Right renal pelvis (tissue), 4 donors: ENCODE measurements at places on chromosomes 13 and 19. TPM values are rescaled to one million over a fixed set of nuclear protein-coding genes. Genes with fewer than 3 reads are reported as not detected.

Gene MYO1F
- 4.9 TPM for polyA plus RNA-seq

DNA sequence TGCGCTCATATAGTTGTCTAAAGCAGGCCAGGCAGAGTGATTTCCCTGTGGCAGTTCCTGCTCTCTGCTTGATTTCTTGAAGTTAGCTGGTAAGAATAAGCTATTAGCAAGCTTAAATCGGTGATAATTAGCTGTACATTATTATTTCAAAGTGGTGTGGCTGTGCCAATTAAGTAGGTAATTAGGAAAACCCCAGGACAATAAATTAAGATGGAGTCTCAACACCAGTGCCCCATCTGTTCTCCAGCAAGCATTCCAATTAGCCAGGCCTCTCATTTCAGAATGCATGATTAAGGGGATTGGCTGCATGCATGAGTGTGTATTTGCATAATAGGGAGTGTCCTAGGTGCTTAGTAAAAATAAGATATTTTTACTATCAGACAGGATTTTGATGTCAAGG, 342.3 kb downstream of the GPC5 start:
- no peak for DNase-seq

DNA sequence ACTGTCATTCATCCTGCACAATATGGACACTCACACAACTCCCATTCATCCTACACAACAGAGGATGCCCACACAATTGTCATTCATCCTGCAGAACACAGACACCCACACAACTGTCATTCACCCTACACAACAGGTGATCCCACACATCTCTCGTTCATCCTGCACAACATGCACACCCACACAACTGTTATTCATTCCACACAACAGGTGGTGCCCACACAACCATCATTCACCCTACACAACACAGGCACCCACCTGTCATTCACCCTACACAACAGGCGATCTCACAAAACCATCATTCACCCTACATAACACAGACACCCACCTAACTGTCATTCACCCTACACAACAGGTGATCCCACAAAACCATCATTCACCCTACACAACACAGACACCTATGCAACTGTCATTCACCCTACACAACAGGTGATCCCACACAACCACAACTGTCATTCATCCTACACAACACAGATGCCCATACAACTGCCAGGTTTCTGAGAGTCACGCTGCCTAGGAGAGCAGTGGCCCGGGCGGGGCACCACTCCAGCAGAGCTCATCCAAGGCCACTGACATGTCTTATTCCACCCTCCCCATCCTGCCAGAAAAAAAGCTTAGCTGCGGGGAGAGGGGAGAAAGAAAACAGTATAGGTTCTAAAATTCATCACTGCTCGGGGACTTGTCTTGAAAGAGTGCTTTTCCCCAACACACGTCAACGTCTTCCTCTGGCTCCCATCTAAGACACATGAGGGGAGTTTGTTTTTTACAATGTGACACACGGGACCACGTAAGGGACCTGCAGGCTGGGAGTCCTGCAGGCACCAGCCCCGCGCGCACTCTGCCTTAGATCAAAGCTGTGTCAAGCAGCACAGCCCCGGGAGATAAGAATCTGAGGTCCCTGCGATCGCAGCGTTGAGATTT, 44.0 kb downstream of the KLF2 start:
- no peak for DNase-seq

GRCh38 chr19:3479834-3480215, 500 bp downstream of the SMIM24 start:
- no peak for DNase-seq

- DNase-seq: no peak
Measured at GRCh38 chr13:50359779-50360178, 344.5 kb downstream of the KCNRG start.

DNA sequence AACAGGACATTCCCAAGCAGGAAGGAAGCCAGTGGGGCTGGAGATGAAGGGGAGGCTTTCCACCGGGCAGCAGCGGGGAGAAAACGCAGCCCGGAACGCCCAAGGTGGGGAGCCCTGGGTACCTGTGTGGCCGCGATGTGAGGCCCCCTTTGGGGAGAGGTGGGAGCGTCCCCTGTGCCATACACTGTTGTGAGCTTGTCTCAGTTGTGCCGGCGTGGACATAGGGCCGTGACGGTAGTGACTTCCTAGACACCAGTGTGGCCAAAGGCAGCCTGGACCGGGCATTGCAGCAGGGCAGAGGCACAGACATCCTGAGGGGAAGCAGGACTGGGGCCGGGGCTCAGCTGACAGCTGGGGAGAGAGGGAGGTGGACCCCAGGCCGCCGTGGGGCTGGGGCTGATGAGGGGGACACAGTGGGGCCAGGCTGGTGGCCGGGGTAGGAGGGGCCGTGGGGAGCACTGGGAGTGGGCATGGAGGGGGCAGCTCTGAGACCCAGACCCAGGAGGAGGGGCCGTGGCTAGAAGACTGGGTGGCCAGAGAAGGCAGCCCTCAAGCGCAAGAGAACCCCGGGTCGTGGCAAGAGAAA, 38.5 kb upstream of the TFDP1 start:
- DNase-seq: no peak
